T47D (cell line): ENCODE measurements at places on chromosomes 1 and 21.
A peak's percentile ranks its signal among the peaks of the same experiment; 100 is the strongest.

GRCh38 chr1:171472183-171472647 is 13.1 kb upstream of the PRRC2C start:
- DNase-seq, result no peak

DNA sequence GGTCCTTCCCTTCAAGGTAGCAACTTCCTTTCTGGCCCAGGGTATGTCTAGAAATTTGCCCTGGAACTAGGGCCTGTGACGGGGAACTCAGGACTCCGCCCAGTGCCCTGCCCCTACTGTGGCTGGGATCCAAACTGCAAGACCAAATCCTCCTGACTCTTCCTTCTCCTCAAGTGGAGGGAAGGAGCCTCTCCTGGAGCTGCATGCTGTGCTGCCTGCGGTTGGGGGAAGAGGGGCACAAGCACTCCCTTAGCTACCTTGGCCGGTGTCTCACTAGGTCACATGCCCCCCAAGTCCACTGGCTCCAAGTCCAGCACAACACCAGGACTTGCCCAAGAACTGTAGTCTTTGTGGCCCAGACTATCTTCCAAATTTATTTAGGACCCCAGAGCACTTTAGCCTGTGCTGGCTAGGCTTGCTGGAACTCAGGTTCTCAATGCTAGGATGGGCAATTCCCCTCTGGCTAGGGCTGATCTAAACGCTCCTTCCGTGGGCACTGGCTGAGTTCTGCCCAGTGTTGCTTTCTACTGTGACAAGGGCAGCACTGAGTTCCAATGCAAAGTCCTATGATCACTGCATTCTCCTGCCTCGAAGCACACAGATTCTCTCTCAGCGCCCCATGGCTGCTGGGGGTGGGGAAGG is 12.2 kb downstream of the ADSS2 start:
- DNase-seq, result no peak

- DNase-seq, result peak; percentile 22
Observed at GRCh38 chr1:172398970-172399755, 21.3 kb upstream of the C1orf105 start.

- DNase-seq, result no peak
Observed at GRCh38 chr1:184399192-184399847, 12.5 kb downstream of the C1orf21 start.

GRCh38 chr1:14627608-14628489 is 29.4 kb downstream of the KAZN start:
- no peak for DNase-seq

DNA sequence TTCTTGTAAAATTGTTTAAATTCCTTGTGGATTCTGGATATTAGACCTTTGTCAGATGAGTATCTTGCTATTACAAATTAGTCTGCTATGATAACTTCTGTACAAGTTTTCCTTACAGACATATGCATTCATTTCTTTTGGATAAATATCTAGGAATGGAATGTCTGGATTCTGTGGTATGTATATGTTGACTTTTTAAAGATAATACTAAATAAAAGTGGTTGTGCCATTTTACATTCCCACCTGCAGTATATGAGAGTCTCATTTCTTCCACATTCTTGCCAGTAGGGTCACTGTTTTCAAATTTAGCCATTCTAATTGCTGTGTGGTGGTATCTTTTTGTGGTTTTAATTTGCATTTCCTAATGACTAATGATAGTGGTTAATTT is 53.9 kb downstream of the SYDE2 start:
- DNase-seq, result no peak

DNA sequence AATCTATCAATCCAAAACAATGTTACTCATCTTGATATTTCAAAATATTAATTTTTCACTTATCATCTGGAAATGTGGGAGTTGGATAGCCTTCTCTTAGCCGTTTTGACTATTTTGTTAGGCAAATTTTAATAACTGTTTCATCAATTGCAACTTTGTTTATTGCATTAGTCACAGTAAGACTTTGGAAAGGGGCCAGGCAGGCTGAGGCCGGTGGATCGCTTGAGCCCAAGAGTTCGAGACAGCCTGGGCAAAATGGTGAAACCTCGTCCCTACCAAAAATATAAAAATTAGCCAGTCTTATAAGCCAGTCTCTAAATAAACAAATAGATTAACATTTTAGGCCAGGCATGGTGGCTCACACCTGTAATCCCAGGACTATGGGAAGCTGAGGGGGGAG is 113.0 kb upstream of the NR5A2 start:
- DNase-seq, result no peak

DNA sequence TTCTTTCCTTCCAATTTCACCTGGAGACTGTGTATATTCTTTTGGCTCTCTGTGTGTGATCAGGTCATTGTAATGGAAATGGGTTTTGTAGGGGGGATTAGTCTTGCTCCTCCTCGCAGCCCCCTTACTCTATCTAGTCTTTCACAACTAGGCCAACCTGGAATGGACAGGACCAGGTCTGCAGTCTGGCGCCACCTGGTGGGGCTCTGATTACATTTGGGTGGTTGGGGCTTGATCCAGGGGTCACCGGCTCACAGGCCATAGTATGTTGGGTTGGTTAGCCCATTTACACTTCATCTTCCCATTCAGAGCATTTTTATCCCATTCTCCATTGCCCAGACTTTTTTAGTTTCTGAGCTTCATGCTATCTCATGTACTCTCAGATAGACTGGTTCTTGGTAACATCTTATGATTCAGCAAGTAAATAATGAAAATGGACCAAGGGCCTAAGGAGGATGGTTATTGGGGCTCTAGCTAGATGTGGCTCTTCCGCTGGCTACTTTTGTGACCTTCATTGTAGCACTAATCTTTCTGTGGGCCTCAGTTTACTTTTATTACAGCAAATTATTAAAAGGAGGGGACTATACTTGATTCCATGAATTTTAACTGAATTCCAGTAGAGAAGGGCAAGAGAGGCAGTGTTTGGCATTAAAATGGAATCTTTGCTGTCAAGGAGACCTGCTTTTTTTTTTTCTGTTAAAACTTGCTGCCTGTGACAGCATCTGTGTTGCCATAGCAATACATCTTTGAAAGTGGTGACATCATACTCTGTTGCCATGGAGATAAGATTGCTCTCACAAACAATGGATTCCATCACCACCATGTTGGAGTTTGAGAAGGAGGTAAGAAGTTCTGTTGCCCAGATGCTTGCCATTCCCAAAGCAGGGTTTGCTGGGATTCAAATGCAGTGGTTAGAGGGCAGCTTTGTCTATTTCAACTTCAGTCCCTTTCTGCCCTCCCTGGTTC is 150.1 kb downstream of the PLXNA2 start:
- peak; percentile 70 for DNase-seq

GRCh38 chr1:86445919-86446318 is 21.9 kb downstream of the CLCA2 start:
- no peak for DNase-seq

DNA sequence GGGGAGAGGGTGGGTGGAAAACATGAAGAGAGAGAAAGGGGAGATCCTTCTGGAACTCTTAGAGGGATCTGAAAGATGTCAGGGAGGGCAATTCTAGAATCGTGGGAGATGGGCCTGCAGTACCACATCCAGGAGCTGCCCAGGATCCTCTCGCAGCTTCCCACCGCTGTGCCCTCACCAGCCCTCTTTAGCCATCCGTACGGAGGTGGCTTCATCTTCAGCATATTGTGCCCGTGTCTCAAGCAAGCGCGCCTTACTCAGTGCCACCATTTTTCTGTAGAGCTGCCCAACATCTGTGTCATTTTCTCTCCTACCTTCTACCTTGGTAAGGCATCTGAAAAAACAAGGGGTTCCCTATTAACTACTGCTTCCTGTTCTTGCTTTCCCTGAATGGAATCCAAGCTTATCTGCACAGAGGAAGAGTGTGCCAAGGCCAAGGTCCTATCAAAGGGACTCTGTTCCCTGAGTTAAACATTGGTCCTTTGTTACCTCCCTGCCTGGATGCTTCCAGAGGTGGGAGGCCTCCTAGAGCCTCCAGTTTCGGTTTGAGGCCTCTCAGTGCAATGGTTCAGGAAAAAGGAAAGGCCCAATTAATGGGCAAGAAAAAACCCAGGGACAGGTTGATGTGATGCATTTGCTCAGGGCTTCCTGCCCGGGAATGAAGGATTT is 23.2 kb downstream of the C1orf116 start:
- DNase-seq, result no peak

- peak; percentile 91 for DNase-seq
Observed at GRCh38 chr21:34545079-34545884, 33.3 kb upstream of the KCNE1 start.

GRCh38 chr1:79113836-79114235 is 107.3 kb upstream of the ADGRL4 start:
- no peak for DNase-seq

DNA sequence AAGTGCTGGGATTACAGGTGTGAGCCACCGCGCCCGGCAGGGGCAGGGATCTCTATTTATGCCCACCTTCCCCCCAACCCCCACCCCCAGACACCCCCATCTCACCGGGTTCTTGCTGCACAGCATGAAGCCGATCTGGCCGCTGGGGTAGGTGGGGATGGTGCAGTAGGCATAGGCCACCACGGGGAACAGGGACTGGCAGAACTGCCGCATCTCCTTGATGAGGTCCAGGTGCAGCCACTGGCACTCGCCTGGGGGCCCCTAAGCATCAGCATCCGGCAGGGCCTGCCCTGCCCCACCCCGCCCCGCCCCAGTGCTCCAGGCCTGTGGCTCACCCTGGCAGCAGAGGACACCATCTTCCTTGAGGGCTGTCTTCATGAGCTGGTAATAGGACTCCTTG is 4.1 kb downstream of the SRM start:
- DNase-seq, result no peak

- no peak for DNase-seq
Observed at GRCh38 chr1:53262000-53262399, 23.7 kb upstream of the MAGOH start.

GRCh38 chr1:244231193-244231571 is 180.1 kb downstream of the ZBTB18 start:
- no peak for DNase-seq
